A549 treated with RU486 at 1 μM for 4 hours (cell line): ENCODE measurements at places on chromosomes 1 and 21. TPM values are rescaled to one million over a fixed set of nuclear protein-coding genes. Genes with fewer than 3 reads are reported as not detected.

The TFF3 gene
- total RNA-seq, result not detected in 5 replicates

The HCRTR1 gene
- total RNA-seq, result not detected in 5 replicates

The PLEKHG5 gene
- total RNA-seq, result 2.1 to 4.0 TPM (median 2.8 TPM) in 5 replicates

The CACHD1 gene
- total RNA-seq, result 1.5 to 2.1 TPM (median 1.7 TPM) in 5 replicates

The CFH gene
- 3.7 to 6.5 TPM (median 4.2 TPM) in 5 replicates for total RNA-seq

The IL10 gene
- total RNA-seq, result not detected in 5 replicates

The F3 gene
- 1.9 to 3.0 TPM (median 2.6 TPM) in 5 replicates for total RNA-seq

The CYP4Z1 gene
- total RNA-seq, result not detected in 5 replicates

The SPRR2F gene
- total RNA-seq, result not detected in 5 replicates

The MMEL1 gene
- not detected in 5 replicates for total RNA-seq
